ENCODE measurements at places on chromosomes 11 and 22. TPM values are rescaled to one million over a fixed set of nuclear protein-coding genes. Genes with fewer than 3 reads are reported as not detected.
A peak's percentile ranks its signal among the peaks of the same experiment; 100 is the strongest.

- peaks cover 34% of the 10 kb centered on the region for H3K36me3 ChIP-seq
- peaks cover 4% of the 10 kb centered on the region for H3K4me1 ChIP-seq
- DNase-seq: no peak
- no peak overlapping the region for H3K4me3 ChIP-seq
These were observed 95.4 kb upstream of the PITPNB start for GRCh38 chr22:28014211-28015045.

Gene MMP8
- total RNA-seq: 0.23 TPM

DNA sequence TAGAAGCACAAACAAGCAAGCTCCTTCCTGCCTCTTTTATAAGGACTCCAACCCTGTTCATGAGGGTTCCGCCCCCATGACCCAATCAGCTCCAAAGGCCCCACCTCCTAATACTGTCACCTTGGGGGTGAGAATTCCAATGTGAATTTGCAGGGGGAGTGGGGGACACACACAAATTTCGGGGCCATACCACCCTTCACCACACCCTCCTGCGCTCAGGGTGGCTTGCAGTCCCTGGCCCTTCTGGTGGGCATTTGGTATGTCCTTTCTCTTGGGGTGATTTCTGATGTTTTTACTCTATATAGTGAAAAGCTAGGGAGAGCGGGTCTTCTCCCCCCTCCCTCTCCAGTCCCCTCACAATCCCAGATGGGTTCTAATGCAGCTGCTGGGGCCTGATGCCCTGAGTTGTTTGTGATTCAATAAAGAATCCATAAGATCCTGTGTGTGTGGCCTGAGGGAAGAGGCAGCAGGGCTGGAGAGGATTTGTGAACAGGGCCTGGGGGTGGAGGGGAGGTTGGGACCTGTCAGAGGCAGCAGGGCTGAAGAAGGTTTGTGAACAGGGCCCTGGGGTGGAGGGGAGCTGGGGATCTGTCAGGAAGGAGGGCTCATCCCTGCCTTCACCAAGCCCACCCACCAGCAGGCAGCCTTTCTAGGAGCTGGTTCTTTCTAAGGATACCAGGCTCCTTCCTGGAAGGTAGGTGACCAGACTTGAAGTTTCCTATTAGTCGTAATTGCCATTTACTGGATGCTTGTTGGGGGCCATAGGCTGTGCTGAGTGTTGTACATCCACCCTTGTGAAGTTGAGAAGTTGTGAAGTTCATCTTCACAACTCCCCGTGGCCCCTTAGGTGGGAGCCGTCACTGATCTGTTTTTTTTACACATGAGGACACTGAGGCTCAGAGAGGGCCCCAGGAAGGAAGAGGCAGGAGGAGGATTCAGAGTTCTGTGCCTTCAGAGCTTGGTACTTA lies 7.9 kb downstream of the SLC35C1 start:
- H3K36me3 ChIP-seq: peaks cover 9% of the 10 kb centered on the region
- no peaks in the 10 kb centered on the region for H3K27me3 ChIP-seq
- no peak overlapping the region for H3K27ac ChIP-seq

GRCh38 chr22:35645646-35646045 lies 2.6 kb upstream of the APOL6 start:
- H3K36me3 ChIP-seq: no peaks in the 10 kb centered on the region
- no peak overlapping the region for H3K27ac ChIP-seq
- peaks cover 46% of the 10 kb centered on the region for H3K4me1 ChIP-seq
- no peak overlapping the region for H3K4me3 ChIP-seq
- no peak for DNase-seq

Gene FAM180B
- total RNA-seq: 0.66 TPM

DNA sequence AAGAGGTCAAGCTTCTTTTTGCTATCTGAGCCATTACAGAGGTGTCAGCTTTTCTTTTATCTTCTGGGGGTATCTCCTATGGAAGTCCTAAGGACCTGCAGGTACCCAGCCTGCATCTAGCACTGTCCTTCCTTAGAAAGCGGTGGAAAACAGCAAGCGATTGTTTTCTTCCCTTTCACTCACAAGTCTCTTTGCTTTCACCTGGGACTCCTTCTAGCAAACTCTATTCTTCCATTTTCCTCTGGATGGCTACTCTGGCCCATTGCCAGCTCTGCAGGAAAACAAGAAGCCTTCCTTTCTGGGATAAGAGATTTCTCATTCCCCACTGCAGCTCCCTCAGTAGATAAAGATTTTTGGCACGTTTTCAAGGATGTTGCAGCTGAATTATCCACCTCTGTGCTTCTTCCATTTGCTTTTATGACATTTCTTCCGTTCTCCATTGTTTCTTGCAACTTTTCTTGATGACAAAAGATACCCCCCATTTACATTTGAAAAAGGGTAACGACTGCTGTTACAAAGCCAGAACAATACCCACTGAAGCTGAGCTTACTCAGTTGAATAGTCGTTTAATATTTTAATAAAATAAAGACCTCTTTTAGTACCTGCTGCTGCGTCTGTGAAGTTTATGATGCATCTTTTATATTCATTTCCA lies 40.2 kb upstream of the BDNF start:
- H3K27me3 ChIP-seq: no peaks in the 10 kb centered on the region
- H3K4me1 ChIP-seq: no peaks in the 10 kb centered on the region
- no peak for DNase-seq
- H3K36me3 ChIP-seq: no peaks in the 10 kb centered on the region

DNA sequence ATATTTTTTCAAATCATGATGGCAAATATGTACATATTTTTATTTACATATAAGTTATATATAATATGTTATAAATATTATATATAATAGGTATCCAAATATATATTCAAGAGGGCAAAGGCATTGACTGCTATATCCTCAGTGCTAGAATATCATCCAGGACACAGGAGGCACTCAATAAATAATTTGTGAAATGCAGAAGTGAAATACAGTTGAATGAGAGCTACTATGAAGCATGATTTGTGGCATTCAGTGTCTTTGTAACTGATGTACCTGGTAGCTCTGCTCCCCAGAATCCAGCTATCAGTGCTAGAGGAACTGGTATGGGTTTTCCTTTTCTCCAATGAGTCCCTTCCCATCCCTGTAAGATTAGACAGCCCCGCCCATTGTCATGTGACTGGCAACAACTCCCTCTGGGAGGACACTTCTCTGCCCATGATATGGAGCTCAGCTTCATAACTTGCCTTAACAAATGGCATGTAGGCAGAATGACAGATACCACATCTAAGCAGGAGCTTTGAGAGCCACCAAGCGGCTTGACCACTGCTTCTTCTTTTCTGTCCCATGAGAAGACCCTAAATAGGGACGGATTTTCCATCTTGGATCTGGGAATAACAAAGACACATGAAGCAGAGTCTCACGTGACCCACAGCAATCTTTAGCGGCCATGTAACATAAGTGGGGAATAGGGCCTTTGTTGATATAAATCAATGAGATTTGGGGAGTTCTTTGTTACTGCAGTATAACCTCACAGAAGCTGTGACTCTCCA lies 10.2 kb upstream of the CD82 start:
- H3K27ac ChIP-seq: no peak overlapping the region
- H3K4me3 ChIP-seq: no peak overlapping the region
- no peak for DNase-seq
- no peaks in the 10 kb centered on the region for H3K27me3 ChIP-seq
- peaks cover 8% of the 10 kb centered on the region for H3K4me1 ChIP-seq
- H3K36me3 ChIP-seq: no peaks in the 10 kb centered on the region

Gene TMEM132A
- total RNA-seq: 9.0 TPM

DNA sequence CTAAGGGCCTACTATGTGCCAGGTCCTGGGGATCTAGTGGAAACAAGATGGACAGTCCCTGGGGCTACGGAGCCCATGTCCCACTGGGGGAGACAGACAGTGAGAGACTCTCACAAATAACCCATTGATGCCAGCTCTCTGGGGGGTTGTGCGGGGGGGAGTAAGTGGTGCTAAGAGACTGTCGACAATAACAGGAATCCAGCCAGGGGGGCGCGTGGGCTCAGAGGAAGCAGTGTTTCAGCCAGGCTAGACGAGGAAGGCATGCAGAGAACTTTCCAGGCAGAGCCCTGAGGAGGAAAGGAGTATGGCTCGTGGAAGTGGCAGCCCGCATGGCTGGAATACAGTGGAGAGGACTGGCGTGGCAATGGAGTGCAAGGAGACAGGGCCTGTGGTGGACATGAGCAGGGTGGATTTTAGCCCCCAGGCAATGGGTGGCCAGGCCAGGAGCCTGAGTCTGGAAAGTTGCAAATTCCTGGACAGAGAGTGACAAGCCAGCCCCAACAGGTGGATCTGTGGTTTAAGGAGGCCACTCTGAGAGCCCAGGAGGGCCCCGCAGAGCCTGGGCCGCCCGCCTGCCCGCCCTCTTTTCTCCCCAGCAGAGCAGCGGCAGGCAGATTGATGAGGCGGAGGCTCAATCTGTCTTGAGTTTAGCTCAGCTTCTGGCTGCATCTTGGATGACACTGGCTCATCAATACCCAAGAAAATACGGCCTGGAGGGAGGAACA lies 40.0 kb upstream of the TCF20 start:
- H3K4me1 ChIP-seq: peaks cover 12% of the 10 kb centered on the region
- H3K27me3 ChIP-seq: peaks cover 8% of the 10 kb centered on the region
- no peak for DNase-seq
- H3K36me3 ChIP-seq: no peaks in the 10 kb centered on the region
- H3K27ac ChIP-seq: no peak overlapping the region
- no peak overlapping the region for H3K4me3 ChIP-seq

- H3K27me3 ChIP-seq: no peaks in the 10 kb centered on the region
- H3K4me3 ChIP-seq: no peak overlapping the region
- no peaks in the 10 kb centered on the region for H3K36me3 ChIP-seq
- H3K27ac ChIP-seq: peak overlapping the region; percentile 75
- no peak for DNase-seq
- peaks cover 95% of the 10 kb centered on the region for H3K4me1 ChIP-seq
These were observed 52.2 kb downstream of the IRAG1 start for GRCh38 chr11:10641177-10641911.

Gene UBQLNL
- 0.42 TPM for total RNA-seq

- H3K36me3 ChIP-seq: no peaks in the 10 kb centered on the region
- no peaks in the 10 kb centered on the region for H3K4me1 ChIP-seq
- peaks cover 88% of the 10 kb centered on the region for H3K27me3 ChIP-seq
- DNase-seq: no peak
These were observed 9.3 kb downstream of the MPPED1 start for GRCh38 chr22:43421046-43421665.

Gene ATG13
- 71.9 TPM for total RNA-seq

- H3K4me3 ChIP-seq: no peak overlapping the region
- H3K36me3 ChIP-seq: no peaks in the 10 kb centered on the region
- no peak overlapping the region for H3K27ac ChIP-seq
- H3K27me3 ChIP-seq: no peaks in the 10 kb centered on the region
- no peaks in the 10 kb centered on the region for H3K4me1 ChIP-seq
These were observed 57.6 kb downstream of the IGLL5 start for GRCh38 chr22:22945195-22945594.

Gene CABP7
- 0.99 TPM for total RNA-seq

DNA sequence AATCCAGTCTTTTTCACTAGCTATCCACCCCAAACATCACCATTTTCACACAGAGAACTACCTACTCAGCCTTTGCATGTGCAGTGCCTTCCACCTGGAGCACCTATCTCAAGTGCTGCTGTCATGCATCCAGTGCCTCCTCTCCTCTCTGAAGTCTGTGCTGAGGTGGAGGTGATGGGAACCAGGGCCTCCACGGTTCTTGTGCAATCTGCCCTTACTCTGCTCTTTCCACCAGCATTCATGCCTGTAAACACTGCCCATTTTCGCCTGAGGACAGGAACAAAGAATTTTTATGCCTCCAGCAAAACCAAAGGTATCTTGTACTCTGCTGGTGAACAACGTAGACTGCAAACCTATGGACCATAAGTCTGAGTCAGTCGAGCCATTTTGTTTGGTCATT lies 27.0 kb downstream of the PITPNB start:
- peaks cover 38% of the 10 kb centered on the region for H3K4me1 ChIP-seq
- no peaks in the 10 kb centered on the region for H3K27me3 ChIP-seq
- H3K36me3 ChIP-seq: peaks cover 88% of the 10 kb centered on the region

GRCh38 chr22:21590809-21591641 lies 23.5 kb downstream of the UBE2L3 start:
- no peak overlapping the region for H3K4me3 ChIP-seq
- H3K36me3 ChIP-seq: peaks cover 37% of the 10 kb centered on the region
- peaks cover 82% of the 10 kb centered on the region for H3K4me1 ChIP-seq
- no peak overlapping the region for H3K27ac ChIP-seq

GRCh38 chr11:116379185-116379828 lies 393.5 kb downstream of the BUD13 start:
- no peaks in the 10 kb centered on the region for H3K27me3 ChIP-seq
- no peak overlapping the region for H3K27ac ChIP-seq
- H3K36me3 ChIP-seq: no peaks in the 10 kb centered on the region
- no peaks in the 10 kb centered on the region for H3K4me1 ChIP-seq

- H3K27me3 ChIP-seq: no peaks in the 10 kb centered on the region
- peak overlapping the region; percentile 22 for H3K27ac ChIP-seq
- no peak for DNase-seq
These were observed 155.2 kb downstream of the MAML2 start for GRCh38 chr11:96187822-96188221.

GRCh38 chr11:112437096-112437495 lies 176.4 kb upstream of the PLET1 start:
- no peak overlapping the region for H3K27ac ChIP-seq
- no peaks in the 10 kb centered on the region for H3K36me3 ChIP-seq
- H3K27me3 ChIP-seq: no peaks in the 10 kb centered on the region
- H3K4me1 ChIP-seq: no peaks in the 10 kb centered on the region

DNA sequence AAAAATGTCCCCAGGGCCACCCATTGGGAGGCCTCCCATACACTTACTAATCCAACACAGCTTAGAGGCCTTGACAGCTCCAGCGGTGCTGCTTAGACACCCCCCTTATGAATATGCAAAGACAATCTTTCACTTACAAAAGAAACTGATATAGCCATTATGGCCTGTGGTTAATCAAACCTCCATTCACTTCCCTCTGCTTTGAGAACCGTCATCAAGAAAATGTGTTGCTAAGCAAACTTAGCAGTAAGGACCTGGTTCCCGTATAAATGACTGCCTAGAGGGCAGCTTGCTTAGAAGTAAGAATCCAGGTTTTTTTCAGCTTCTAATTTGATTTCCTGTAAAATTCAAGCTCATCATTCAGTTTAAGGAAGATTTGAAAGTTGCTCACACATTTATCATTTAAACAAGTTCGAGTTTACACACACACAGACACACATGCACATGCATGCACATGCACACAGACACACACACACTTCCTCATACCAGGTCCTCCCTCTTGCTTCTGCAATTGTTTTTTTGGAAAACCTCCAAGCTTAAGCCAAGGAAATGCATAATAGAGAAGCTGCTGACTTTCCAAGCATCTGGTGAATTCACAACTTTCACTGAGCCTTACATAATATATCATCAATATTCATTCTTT lies 137.7 kb upstream of the BLID start:
- H3K4me1 ChIP-seq: peaks cover 14% of the 10 kb centered on the region
- no peaks in the 10 kb centered on the region for H3K36me3 ChIP-seq
- DNase-seq: no peak
- no peak overlapping the region for H3K27ac ChIP-seq

DNA sequence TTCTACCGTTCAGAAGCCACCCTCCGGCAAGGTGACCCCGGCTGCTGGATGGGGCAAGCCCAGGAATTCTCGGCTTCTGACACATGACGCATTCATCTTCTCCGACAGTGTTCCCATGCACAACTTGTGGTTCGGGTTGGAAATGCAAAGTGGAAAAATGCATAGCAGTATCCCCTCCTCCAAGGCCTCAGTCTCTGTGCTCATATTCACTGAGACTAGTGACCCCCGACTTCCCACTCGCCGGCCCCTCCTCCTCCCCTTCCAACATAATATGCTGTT lies 70.0 kb upstream of the NTM start:
- H3K4me3 ChIP-seq: no peak overlapping the region
- H3K27me3 ChIP-seq: no peaks in the 10 kb centered on the region
- no peak for DNase-seq

Gene ACR
- not detected for total RNA-seq

Measured in esophagus muscularis mucosa (tissue), 4 donors.